ENCODE measurements at places on chromosomes 11 and 22.

DNA sequence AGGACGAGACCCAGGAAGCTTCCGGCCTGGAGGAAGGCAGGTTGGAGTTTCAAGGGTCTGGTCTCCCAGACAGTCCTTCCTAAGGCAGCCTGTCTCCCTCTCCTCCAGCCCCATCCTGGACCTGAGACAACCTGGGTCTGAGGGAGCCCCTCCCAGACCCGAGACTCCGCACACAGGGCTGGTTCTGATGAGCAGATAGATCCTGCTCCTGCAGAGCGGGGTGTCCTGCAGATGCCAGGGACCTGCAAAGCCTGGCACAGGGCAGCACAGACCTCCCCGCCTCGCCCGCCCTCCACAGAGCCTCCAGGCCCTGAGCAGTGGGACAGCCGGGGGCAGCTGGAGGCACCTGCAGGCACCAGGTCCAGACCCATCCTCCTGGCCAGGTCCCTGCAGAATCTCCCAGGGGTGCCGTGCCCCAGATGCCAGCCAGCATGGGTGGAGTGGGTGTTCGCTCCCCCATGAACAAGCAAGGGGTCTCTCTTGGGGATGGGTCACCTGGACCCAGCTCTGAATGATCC, 7.8 kb downstream of the PIM3 start:
- DNase-seq = peak; percentile 18

- no peak for DNase-seq
Observed at GRCh38 chr11:31702966-31703365, 108.2 kb downstream of the PAX6 start.

DNA sequence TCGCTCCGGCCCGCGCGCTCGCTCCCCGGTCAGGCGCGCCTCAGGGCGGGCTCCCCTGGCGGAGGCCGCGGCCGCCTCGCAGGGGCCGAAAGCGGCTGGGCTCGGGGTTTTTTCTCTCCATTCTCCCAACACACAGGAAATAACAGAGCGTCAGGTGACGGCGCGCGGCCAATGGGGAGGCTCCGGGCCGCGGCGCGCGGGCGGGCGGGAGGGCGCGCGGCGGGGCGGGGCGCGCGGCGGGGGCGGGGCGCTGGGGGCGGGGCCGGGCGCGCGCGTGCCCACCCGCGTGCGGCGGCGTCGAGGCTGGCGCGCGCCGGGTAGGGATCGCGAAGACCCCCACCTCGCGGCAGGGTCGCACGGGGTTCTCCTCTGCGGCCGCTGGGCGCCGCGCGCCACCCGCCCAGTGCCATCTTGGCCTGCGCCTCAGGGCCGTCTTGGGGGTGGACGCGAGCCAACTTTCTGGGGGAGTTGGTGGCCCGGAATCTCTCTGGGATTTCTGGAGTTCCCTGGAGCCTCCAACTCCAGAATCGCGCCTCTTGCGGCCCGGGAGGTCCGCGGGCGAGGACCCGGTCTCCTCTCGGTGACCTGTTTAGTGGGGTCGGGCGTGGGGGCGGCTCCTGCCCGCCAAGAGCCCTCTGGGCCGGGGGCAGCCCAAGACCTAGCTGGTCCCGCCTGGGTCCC, at the start of gene TCF20:
TSS of gene TCF20 (minus strand) at position 144 of the 681 bp plus-strand sequence. CDS start 55,348 bp downstream, outside the sequence.
- peak; percentile 85 for DNase-seq

DNA sequence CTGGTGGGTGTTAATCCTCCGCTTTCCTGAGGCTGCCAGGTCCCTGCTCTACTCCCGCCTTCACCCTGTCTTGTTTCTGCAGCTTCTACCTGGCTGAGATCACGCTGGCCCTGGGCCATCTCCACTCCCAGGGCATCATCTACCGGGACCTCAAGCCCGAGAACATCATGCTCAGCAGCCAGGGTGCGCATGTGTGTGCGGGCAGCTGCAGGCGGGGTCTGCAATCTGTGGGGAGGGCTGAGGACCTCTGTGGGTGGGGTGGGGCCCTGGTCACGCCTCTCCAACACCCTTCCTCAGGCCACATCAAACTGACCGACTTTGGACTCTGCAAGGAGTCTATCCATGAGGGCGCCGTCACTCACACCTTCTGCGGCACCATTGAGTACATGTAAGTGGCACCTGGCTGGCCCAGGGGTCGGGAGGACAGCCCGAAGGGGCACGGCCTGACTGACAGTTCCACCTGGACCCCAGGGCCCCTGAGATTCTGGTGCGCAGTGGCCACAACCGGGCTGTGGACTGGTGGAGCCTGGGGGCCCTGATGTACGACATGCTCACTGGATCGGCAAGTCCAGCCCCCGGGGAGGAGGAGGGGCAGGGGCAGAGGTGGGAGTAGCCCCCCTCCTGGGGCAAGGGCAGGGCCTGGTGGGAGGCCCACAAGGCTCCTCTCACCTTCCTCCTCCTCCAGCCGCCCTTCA, 4.5 kb downstream of the RPS6KB2 start:
- DNase-seq = no peak

DNA sequence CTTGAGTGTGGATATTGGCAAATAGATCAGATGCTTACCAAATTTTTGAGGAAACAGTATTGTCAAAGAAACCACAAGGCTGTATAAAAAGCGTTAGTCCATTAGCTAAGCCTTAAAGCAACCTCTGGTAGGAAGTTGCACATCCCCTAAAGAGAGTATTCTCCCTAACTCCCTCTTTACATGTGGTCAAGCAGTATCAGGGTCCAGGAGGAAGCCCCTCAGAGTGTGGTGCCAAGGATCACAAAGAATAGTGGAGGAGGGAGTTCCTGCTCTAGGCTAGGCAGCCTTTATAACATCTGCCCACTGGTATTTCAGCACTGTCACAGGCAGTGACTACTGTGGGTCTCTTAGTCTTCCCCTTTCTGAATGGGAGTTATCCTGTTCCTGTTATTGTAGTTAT, 18.8 kb upstream of the AMPD3 start:
- DNase-seq = no peak

- no peak for DNase-seq
Observed at GRCh38 chr11:45110562-45110961, 35.9 kb upstream of the PRDM11 start.

GRCh38 chr22:19995611-19996339, 20.8 kb downstream of the ARVCF start:
- DNase-seq = peak; percentile 81
